ENCODE measurements at places on chromosomes 5 and 9.

DNA sequence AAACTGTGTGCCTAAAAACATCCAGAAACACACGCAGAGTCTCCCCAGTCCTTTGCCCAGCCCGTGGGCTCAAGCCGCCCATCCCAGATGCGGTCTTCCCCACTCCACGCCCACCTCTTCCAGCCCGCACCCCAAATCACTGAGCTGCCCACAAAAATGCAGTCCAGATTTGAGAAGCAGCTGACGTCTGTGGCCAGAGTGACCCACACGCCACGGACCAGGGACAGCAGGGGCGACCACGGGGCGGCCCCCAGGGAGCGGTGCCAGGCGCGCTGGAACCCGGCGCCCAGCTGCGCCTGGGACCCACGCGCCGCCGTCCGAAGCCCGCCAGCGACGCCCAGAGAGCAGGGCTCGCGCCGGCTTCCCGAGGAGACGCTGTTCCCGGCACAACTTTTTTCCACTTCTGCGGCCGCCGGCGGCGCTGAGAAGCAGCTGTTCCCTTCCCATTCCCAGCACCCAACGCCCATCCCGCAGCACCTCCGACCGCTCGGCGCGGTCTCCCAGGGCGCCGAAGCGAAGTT, 674 bp downstream of the LHFPL2 start:
- peak; percentile 26 for DNase-seq

DNA sequence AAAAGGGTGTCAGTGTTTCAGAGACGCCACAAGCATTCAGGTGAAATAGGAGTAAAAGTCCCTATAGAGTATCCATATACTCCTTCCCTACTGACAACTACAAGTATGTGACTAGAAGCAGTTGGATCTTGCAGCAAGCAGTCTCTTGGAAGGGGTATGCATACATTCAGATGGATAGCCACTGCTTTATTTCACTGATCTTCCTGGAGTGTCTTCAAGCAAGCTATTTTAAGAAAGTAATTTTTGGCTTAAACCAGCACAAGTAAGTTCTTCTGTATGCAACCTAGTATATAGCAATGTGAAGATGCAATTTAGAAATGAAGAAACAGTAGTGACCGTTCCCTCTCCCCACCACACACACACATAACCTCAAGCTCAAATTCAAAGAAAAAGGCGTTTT, 446.8 kb upstream of the CDH18 start:
- DNase-seq, result no peak

DNA sequence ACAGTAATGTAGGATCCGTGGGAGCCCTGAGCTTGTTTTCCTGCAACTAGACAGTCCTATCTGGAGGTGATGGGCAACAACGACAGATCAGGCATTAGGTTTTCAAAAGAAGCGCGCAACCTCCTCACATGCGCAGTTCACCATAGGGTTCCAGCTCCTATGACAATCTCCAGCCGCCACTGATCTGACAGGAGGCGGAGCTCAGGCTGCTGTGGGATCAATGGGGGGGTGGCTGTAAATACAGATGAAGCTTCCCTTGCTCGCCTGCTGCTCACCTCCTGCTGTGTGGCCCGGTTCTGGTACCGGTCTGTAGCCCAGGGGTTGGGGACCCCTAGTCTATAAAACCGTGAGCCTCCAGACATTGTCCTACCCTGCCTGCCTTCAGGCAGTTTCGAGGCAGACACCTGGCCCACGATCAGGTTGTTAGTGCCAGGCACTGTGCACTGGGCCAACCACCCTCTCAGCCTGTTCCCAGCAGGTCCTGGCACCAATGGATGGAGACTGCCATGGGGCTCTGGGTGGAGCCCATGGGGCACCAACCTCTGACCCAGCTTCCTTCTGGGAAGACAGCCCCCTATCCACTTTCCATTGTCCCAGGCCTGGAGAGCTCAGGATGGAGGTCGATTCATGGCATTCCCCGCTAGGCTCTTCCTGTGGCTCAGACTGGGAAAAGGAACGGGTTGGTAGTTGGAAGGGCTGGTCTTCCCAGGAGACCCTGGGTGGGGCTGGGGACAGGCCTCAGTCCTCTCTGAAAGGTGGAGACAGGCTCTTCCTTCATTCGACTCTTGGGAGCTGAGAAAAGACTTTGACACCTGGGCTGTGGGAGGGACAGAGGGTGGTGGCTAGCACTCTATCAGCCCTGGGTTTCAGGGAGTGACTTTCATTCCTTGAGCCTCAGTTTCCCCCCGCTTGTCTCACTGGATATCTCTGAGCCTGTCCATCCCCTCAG, 1.7 kb downstream of the ENDOG start:
- DNase-seq, result peak; percentile 81

- DNase-seq, result no peak
Measured at GRCh38 chr5:110294281-110294680, 432.2 kb downstream of the TMEM232 start.

DNA sequence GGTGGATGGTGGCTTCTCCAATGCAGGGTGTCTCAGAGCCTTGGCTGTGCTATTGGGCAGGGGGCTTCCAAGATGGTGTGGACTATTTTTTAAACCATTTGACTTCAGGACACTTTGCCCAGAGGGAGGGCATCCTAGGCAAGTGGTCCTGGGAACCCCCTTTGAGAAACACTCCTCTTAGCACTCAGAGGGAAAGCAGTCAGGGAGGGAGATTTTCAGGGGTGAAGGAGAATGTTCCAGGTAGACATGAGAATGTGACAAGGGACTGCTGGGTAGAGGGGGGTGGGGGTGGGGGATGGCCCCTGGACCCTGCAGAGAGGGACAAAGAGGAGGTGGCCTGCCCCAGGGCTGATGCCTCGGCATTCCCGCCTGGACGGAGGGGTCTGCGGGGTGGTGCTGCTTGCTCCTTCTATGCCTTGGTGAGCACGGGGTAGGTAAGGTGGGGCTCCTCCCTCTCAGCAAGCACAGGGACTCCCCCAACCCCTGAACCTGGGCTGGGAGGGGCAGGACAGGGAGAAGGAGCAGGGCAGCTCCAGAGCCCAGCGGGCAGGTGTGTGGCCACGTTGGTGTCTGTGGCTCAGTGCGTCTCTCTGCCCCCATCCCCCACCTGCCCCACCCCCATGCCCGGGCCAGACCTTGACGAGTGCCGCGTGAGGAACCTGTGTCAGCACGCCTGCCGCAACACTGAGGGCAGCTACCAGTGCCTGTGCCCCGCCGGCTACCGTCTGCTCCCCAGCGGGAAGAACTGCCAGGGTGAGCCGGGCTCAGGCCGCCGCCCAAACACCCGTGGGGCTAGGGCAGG, 13.8 kb upstream of the ASS1 start:
- DNase-seq, result no peak

All from cerebellar cortex (tissue), 1 donor.